NCI-H2081 treated with DMSO at 0.1 percent for 48 hours (cell line): ENCODE measurements at places on chromosomes 4 and X.

DNA sequence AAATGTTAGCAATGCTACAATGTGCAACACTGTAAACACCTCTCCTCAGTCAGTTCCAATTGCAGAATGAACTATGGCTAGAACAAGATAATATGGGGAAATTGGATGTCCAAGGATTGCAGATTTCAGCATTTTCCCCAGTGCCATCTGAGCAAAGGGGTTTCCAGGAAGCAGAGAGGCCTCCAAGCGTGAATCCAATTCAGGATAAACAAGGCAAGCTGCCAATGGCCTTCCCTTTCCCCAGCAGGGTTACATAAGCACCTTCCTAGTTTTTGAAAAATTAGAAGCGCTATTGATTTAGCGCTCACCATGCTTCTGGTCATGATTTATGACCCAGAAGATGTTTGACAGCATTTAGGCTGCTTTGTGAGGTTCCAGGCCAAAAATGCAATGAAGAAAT lies 223.0 kb upstream of the GATB start:
- peak; percentile 32 for DNase-seq

- no peak for DNase-seq
Measured at GRCh38 chr4:167475951-167476350, 241.7 kb upstream of the SPOCK3 start.

DNA sequence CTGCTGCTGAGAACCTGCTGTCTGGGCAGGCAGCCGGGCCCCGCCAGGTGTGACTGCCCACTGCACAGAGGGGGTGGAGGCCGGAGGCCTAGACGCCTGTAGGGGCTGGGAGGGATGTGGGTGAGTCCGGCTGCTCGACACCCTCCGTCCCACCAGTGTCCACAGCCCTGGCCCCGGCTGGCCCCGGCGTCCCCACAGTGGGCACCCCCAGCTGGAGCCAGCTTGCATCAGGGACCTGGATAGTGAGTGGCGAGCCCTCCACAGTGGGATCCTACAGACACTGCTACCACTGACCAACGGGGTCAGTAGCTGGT lies 34.7 kb upstream of the SPON2 start:
- DNase-seq = no peak

DNA sequence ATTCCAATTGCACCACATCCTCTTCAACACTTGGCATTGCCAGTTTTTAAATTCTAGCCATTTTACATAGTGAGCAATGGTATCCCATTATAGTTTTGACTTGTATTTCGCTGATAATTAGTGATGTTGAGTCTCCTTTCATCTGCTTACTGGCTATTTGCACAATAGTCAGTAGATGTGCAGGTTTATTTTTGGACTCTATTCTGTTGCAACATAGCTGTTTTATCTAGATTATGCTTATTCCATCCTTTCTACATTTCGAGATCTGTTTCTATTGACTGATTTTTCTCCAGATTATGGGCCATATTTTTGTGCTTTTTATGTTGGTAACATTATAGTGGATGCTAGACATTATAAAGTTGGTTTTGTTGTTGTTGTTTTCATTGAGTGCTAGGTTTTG lies 106.1 kb downstream of the WWC2 start:
- DNase-seq = no peak

- no peak for DNase-seq
Measured at GRCh38 chr4:24722026-24722568, 73.3 kb upstream of the SOD3 start.

DNA sequence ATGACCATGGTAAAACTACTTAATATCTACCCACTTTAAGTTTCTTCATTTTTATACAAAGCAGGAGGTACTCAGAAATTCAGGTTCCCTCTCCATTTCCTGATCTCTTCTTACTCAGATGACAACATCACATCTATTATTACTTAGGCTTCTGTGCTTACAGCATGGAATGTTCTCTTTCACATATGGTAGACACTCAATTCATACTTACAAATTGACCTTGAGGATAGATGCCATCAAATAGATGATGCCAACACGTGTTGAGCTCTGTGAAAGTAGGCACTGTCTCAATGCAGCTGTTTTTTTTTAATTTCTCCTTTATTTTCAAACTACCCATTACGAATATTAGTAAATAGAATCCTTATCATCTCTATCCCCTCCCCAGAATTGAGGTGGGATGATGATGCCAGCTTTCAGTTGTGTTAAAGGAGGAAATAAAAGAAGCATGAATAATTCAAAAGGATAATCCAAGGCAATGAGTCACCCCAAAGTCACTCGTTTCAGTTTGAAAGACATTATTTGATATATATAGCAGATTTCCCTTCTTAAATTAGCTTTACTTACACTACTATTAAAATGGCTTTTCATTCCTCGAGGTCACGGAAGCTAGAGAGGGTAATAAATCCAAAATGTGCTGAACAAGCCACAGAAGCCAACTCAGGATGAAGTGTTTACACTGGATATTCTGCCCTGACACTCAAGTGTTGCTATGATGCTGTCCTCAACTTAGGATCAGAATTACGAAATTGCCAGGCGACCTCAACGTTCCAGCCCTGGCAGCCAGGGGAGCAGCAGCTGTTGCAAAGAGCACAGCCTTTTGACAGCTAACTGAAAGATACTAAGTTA lies 124.2 kb upstream of the EOLA2 start:
- no peak for DNase-seq

DNA sequence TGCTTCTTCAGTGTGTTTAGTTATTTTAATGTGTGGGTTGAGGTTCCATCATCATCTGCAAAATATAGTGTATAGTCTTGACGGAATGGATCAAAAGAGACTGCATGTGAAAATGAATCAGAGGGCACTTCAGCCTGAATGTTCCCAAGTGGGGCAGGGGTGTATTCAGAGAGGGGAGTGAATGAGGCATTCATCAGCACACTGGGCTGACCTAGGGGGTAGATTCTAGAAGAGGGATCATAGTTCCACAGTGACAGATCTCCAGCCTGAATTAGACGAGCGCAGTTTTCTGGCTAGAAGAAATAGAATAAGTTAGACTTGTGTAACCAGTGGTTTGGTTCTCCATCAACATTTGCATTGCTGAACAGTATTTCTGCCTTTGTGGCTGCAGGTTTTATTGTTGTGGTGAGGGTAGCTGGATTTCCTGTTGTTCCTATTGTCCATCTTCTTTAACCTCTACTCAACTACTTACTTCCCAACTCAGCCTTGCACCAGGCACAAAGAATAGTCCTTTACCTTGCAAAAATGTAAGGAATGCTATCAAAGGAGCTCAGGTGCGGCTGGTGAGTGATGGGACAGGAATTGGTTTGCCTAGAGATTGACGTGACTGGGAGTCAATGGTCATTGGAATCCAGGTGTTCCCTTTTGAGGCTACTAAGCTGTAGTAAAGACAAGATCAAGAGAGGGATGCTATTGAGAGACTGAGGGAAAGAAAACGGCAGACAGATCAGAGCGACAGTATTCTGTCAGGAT lies 50.9 kb downstream of the NAP1L5 start:
- DNase-seq = no peak

DNA sequence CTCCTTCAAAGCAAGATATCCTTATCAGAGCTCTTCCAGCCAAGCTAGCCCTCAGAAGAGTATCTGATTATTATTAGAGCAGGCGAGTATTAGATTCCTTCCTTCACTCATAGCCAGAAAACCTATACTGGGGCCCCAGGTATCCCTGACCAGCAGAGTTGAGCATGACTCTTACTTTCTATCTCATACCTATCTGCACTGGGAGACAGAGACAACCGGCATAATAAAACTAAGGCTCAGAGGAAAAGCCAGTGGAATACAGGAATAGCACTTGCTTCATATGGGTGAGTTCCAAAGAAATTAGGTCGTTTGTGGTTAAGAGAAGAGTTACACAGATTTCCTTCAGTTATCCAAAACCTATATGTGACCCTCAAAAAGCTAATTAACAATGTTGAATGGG lies 41.8 kb upstream of the COX7B2 start:
- DNase-seq = no peak
